Stimulated activated CD4-positive, alpha-beta T cell treated with anti-CD3 and anti-CD28 coated beads, Interleukin-4, amount 100 ng/mL, for 1 hour (primary cell): ENCODE measurements at places on chromosomes 7 and 10.

GRCh38 chr7:102077081-102077480 is 209.6 kb upstream of the SH2B2 start:
- DNase-seq, result no peak

- DNase-seq, result peak; percentile 57
These were observed 64.0 kb downstream of the CSGALNACT2 start for GRCh38 chr10:43202224-43202656.

DNA sequence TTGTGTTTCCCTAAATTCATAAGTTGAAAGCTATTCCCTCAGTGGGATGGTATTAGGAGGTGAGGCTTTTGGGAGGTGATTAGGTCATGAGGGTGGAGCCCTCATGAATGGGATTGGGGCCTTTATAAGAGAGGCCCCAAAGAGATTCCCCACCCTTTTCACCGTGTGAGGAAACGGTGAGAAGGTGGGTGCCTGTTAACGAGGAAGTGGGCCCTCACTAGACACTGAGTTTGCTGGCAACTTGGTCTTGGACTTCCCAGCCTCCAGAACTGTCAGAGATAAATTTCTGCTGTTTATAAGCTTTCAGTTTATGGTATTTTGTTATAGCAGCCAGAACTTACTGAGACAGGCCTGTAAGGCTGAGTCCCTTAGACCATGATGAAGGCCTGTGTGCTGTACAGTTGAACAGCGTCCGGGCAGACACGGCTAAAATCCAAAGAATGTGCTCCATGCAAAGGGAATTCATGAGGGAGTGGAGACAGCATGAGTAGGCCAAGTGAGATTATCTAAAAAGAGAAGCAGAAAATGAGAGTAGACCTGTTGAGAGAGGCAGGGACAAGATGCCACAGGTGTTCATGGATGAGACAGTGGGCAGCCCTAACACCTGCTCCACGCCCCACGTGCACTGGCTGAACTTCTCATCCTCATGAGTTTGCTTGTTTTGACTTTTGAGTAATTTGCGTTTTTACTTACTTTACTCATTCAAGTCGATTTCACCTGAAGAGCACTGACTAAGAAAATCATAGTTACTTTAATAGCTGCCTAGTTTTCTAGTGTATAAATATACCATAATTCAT is 66.9 kb upstream of the SFMBT2 start:
- DNase-seq, result no peak

DNA sequence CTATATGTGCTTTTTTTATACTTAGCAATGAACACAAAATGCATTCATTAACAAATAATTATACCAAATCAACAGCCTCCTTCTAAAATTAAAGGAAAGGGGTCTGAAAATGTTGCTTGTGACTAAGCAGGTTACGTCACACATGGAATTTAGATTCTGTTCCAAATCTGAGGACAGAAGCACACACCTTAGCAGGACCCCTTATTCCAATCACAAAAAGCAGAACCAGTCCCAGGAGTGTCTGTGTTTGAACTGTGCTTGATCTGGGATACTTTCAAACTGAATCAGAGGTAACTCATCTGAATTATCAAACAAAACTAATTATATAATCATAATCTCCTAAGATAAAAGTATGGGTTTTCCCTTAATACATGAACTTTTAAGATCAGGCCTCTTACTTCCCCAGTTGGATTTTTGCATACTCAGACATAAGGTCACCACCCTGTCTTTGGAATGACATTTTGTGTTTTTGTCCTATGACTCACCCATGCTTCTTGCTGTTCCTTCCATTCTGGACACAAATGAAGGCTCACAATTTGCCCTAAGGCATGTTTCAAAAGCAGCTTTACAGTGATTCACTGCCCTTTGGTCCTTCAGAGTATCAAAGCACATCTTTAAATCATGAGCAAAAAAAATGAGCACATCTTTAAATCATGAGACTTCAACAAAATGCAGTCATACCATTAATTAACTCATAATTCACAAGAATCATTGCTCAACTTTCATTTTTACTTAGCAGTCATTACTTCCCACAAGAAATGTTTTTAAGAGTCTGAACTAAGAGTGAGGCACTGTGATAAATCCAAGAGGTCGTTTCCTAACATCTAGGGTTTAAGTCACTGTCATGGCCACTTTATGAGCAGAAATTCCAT is 35.5 kb downstream of the SEMA3C start:
- no peak for DNase-seq

DNA sequence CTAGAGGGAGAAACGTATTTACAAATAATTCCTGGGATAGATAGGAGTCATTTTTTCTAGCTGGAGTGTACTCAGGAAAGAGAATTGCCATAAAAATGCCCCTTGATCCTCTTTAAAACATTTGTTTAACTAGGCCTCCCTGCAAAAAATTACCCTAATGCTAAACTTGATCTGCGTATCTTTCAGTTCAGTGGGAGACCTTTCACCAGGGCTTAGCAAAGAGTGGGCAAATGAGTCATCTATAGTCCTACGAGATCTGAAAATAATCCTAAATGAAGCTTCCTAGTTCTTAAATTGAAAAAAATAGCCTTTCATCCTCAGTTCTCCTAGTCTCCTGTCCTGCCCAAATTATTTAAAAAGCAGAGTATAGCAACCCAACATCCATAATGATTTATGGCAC is 198.6 kb upstream of the FRMD4A start:
- no peak for DNase-seq

- no peak for DNase-seq
These were observed 62.3 kb downstream of the RAMP3 start for GRCh38 chr7:45219801-45220435.

DNA sequence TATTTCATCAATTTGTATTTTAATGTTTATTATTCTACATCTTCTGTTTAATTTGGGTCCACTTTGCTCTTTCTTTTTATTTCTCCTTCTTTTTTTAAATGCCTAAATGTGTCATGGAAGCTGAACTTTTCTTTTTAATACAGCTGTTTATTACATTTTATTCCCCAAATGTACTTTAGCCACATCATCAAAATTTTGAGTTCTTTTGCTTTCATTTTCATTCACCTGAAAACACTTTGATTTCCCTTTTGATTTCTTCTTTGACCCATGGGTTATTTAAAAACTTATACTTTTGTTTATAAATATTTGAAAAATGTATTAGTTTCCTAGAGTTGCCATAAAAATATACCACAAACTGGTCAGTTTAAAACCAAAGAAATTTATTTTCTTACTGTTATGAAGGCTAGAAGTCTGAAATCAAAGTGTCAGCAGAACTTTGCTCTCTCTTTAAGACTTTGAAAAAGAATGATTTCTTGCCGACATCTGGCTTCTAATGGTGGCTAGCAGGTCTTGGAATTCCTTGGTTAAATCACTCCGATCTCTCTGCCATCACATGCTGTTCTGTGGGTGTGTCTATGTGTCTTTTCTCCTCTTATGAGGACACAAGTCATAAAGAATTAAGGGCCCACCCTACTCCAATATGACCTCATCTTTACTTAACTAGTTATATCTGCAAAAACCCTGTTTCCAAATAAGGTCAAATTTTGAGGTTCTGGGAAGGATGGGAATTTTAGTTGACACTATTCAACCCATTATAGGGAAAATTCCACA is 225.5 kb downstream of the ANKRD7 start:
- DNase-seq, result no peak

DNA sequence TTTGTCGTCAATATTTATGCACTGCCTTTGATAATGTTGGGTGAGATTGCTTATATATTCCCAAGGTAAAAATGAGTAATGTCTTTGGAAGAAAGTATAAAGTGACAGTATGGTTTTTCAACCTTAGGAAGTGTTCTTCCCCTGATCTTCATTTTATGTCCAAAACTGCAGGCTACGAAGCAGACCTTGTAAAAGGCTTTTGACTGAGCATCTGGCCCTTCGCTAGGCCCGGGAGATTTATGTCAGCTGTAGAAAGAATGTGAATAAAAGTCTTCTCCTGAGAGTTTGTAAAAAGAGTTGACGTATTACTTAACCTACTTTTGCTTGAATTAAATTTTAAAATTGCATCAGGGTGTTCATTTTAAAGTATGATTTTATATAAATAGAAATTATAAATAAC is 116.8 kb downstream of the CPED1 start:
- DNase-seq, result no peak

DNA sequence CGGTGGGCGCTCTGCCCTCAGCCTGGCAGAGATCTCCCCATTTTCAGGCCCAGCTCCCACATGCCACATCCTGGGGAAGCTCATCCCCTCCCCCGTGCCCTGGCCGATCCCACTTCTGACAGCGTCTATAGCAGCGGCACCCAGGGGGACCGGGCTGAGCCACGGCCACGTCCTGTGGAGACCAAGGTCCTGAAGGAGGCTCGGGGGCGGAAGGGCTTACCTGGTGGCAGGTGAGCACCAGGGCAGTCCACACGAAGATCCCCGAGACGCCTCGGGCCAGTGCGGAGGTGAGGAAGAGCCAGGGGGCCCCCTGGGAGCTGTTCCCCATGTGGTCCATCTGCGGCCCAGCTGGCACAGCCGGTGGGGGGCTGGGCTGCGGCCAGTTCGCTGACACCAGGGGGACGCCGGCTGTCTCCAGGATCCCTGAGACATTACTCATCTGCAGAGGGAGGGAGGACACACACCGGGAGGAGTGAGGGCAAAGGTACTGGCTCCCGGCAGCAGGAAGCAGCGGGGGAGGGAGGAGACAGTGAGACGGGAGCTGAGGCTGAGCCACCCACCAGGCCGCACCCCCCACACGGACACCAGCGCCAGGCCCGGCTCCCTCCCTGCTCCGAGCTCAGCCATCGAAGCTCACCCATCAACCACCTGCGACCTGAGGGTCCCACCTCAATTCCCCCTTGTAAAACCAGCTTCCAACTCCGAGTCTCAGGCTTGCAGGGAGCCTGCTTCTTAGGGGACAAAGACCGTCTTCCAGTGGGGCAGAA is 776 bp downstream of the TMEM184A start:
- DNase-seq, result no peak

GRCh38 chr10:43983856-43984271 is 335.2 kb upstream of the ZNF32 start:
- no peak for DNase-seq

DNA sequence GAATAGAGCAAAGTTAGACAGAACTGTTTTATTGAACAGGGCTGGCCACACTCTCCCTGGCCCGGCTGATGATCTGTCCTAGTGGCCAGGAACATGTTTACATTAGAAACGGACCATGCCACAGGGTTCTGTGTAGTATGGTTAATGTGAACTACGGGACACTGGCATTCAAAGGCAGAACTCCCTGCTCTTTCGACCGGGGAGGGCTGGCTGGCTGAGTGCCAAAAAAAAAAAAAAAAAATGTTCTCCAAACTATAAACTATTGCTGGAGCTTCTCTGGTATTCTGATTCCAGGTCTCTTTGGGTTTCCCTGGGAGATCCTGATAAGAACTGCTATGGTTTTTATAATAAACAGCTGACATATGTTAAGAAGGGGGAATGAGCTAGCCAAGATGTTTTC is 1262.6 kb upstream of the SORCS1 start:
- no peak for DNase-seq

- DNase-seq, result peak; percentile 51
These were observed 3.2 kb downstream of the SFMBT2 start for GRCh38 chr10:7407368-7408290.
